ENCODE measurements at places on chromosomes 1 and 21.

DNA sequence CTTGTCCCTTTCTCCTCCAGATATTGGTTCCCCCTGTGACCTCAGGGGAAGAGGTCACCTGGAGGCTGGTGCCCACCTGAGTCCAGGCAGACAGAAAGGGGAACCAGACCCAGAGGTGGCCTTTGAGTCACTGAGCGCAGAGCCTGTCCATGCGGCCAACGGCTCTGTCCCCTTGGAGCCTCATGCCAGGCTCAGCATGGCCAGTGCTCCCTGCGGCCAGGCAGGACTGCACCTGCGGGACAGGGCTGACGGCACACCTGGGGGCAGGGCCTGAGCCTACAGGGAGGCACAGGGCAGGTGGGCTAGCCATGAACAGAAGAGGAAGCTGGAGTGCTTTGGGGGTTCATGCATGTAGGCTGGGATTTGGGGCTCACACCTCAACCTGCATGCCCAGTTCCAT, 2.7 kb downstream of the TNFRSF14 start:
- DNase-seq = no peak

DNA sequence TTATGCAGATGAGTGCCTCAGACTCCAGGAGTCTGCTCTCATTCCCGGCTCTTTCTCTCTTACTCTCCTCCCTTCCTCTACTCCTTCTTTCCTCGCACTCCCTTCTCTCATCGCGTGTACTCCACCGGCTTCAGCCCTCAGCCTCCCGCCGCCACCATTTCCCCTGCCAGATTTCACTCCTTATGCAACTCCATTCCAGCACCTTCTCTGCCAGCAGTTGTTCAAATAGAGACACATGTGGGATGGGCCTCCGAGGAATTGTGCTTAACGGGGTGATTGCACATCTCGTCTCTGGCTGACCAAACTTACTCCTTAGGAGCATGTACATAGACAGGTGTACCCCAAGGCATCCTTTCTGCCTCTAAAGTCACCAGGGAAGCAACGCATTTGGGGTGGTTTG, 2.1 kb downstream of the CNTN2 start:
- no peak for DNase-seq

GRCh38 chr1:47507881-47508701, 70.2 kb downstream of the FOXD2 start:
- peak; percentile 17 for DNase-seq

- no peak for DNase-seq
Measured at GRCh38 chr1:95068956-95069709, 3.6 kb downstream of the ALG14 start.

GRCh38 chr1:52352690-52353089, 13.3 kb downstream of the CC2D1B start:
- DNase-seq = no peak

- no peak for DNase-seq
Measured at GRCh38 chr21:45767071-45768006, 123.8 kb downstream of the PCBP3 start.

- no peak for DNase-seq
Measured at GRCh38 chr1:56002231-56002630, 577.1 kb downstream of the PLPP3 start.

GRCh38 chr1:37808369-37809319, 636 bp upstream of the YRDC start:
- peak; percentile 69 for DNase-seq

- DNase-seq = no peak
Measured at GRCh38 chr21:44920694-44921604, at the start of gene ITGB2. TSS of gene ITGB2 (minus strand) at chr21:44920899. CDS start at chr21:44910782, 10,117 bp downstream.

DNA sequence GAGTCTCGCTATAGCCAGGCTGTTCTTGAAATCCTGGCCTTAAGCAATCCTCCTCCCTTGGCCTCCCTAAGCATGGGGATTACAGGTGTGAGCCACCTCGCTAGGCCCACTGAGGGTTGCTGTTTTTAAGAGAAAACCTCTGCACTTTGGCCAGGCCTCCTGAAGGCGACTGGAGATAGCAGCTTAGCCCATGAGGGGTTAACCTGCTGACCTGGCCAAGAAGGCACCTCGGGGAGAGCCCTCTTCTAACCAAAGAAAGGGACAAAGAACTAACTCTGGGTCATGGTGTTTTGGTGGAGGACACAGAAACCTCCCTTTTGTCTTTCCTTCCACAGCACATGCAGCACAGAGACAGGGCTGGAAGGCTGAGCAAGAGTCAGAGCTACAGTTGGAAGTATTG, 17.7 kb upstream of the KNCN start:
- no peak for DNase-seq

DNA sequence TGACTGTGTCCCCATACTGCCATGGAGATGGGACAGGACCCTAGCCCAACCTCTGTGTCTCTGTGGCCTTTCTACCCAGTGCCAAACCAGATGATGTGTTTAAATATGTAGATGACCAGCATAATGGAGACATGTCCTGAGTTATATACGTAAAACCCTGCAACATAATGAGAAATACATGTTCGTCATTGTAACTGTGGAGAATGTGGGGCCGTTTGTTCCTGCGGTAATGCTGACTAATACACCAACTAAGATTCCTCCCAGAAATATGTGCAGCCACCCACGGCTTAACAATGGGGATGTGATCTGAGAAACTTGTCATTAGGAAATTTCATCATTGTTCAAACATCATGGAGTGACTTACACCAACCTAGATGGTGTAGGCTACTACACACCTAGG, 71.7 kb upstream of the SIM2 start:
- DNase-seq = no peak

DNA sequence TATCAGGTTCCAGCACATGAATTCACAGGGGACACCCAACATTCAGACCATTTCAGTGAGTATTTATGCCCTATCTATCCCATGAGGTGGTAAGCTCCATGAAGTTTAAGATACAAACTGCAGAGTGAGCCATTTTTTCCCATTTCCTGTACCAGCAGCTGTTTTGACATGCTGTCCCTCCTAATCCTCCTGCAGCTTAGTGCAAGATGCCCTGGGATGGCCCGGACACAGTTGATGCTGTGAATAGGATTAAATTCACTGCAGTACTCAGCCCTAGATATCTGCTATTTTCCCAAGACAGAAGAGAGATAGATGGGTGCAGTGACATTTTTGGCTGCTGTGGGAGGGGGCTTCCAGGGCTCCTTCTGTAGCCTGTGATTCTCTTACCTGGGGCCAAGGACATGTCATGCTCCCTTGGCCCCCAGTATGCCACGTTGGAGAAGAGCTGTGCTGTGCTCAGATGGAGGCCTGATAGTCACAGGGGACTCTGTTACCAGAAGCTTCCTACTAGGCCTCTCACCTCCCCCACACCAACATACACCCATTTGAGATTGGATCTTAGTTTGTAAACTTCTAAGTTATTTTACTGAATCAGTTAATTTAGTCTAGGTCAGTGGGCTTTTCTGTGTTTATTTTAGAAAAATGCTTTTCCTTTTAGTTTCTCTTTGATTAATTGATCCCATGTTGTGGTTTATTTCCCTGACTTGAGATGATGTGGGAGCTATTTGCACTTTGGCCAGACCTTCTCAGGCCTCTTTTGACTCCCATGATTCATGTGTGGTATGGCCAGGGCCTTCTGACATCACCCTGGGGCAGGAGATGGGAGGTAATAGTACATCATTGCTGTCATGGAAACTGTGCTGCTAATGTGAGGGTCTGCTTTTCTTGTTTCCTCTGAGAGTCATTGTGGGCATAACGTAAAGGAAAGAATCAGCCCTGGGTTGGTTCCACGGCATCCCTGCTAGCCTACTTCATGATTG, 92.6 kb downstream of the ST3GAL3 start:
- no peak for DNase-seq

DNA sequence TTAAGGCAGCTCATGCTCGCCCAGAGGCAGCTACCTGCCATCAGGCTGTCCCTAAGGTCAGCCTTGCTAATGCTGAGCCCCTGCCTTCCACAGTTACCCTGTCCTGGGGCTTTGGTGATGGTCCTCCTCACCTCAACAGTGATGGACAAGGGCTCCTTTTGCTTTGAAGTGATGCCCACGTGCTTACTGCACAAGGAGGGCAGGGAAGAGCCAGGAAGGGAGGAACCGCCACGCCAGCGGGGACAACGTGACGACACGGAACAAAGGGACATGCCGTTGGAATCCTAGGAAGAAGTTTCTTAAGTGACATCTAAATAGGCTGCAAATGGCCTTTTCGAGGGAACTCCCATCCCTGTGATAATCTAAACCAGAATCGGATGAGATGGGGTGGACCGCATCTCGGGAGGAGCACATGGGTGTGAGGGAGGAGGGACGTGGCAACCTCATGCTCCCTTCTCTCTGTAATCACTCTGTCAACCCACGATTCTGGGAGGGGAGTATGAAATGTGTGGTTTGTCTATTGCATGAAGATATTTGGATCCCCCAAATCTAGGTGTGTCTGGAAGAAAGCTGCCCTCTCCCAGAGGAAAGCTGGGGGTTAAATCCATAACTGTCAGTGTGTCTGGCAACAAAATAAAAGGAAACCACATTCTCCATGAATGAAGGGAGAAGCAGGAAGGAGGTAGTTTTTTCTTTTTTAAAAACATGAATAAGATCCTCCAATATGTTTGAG, 110.9 kb upstream of the IRF2BP2 start:
- DNase-seq = no peak

DNA sequence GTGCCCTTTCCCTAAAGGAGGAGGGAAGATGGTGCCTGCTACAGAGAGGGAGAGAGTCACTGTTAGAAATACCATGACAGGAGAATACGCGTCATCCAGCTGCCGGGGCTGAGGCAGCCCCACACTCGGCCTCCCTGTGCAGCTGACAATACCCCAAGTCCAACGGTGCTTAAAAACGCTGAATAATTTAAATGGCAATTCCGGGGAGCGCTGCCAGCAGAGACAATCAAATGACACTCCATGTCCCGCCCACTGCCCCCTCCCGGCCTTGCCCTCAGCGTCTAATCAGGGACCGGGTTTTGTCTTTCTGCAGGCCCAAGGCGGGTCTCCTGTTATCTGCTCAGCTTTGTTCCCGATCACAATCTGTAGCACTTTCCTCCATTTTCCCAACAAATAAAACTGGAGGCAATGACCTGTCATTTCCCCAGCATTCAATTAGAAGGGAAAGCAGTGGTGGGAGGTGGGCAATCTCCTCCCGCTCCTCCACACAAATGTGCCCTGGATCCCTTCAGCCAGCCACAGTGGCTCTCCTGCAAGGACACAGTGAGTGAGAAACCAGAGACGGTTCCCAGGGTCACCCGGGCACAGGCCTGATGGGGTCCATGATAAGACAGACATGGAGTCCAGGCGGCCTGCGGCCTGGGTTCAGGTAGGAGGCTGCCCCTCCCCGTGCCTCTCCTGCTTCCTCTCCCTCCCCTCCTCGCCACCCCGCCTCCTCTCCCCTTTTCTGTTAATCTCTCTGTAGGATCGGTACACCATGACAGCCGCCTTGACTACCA, 42.7 kb upstream of the AJAP1 start:
- DNase-seq = no peak

DNA sequence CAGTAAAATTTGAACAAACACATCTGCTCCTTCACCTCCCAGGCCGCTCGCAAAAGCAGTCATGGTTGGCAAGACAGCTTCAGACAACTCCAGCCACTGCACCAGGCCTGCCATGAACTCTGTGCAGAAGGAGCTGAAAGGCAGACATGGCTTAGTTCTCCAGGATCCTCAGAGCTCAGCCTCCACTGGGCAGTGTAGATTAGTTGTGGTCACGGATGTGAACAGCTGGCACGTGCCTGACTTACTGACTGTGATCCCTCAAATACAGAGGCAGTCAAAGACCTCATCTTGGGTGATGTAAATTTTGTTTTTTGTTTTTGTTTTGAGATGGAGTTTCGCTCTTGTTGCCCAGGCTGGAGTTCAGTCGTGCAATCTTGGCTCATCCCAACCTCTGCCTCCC, 28.4 kb downstream of the TMCO4 start:
- DNase-seq = no peak

DNA sequence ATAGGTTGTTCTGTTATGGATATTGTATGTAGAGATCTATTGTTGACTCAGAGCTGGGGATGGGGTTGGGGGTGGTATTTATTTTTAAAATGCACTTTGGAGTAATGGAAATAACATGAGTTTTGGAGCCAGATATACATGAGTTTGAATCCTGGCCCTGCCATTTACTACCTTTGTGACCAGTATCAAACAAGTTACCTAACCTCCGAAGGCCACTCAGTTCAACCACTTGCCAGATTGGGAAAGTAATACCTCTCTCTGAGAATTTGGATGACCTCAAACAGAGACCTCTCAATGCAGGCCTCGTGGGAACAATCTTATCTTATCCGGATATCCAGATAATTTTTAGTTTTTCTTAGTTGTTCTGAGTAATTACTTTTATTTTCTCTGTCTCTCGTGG, 181.0 kb downstream of the FGGY start:
- no peak for DNase-seq
